ENCODE measurements at places on chromosomes 11 and 22.
A peak's percentile ranks its signal among the peaks of the same experiment; 100 is the strongest.

GRCh38 chr11:66878474-66878873 lies 21.6 kb downstream of the LRFN4 start:
- DNase-seq: no peak

GRCh38 chr11:104390651-104391050 lies 226.7 kb upstream of the PDGFD start:
- DNase-seq: no peak

DNA sequence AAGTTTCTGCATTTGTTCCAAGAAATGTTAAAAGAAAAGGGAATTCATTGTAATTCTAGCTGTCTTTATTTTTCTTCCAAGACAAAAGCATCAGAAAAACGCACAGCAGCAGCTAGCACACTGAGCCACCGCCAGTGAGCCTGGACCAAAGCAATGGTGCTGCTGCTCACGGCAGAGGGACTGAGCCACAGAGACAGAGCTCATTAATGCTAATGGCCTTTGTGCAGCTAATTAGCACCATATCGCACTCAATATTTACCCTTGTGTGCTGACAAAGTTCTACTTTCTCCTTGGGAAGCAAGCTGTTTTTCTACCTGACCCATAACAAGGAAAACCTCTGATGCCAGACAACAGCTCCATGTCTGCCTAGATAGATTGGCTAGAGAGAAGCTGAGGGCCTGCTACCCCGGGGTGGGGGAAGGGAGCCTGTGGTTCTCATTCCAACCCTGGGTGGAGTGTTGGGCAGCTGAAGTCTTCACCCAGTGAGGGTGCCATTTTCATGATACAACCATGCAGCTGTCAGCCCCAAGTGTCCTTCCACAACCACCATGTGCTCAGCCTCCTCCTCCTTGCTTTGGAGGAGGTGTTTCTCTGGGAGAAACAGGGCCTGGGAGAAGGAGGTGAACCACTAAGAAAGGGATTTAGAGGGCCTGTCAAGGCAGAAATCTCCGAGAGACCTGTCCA lies 131.1 kb upstream of the NCAM1 start:
- DNase-seq: no peak

DNA sequence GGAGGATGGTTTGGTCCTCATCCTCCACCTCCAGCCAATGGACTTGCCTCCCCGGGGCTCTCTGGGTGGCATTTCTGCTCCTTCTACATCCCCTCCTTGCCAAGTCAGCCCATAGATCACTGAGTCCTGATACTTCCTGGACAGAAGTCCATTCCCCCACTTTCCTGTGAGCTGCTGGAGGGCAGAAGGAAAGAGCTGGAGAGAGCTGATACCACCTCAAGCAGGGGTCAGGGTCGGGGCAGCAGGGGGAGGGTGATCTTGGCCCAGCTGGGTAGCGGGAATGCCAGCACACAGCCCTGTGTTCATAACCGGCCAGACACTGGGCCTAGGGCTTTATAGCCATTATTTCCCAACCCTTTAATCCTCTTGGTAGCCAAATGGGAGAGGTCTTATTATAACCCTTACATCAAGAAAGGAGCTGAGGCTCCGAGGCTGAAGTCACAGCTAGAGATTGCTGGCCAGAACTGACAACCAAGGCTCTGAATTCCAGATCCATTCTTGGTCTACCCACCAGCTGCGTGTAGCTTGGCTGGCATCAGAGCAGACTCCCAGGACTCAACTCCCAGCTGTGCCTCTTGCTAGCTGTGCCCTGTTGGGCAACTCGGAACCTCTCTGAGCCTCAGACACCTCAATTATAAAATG lies 39.9 kb downstream of the CD6 start:
- DNase-seq: no peak

GRCh38 chr22:17753401-17753989 lies 20.8 kb downstream of the BID start:
- DNase-seq: no peak

DNA sequence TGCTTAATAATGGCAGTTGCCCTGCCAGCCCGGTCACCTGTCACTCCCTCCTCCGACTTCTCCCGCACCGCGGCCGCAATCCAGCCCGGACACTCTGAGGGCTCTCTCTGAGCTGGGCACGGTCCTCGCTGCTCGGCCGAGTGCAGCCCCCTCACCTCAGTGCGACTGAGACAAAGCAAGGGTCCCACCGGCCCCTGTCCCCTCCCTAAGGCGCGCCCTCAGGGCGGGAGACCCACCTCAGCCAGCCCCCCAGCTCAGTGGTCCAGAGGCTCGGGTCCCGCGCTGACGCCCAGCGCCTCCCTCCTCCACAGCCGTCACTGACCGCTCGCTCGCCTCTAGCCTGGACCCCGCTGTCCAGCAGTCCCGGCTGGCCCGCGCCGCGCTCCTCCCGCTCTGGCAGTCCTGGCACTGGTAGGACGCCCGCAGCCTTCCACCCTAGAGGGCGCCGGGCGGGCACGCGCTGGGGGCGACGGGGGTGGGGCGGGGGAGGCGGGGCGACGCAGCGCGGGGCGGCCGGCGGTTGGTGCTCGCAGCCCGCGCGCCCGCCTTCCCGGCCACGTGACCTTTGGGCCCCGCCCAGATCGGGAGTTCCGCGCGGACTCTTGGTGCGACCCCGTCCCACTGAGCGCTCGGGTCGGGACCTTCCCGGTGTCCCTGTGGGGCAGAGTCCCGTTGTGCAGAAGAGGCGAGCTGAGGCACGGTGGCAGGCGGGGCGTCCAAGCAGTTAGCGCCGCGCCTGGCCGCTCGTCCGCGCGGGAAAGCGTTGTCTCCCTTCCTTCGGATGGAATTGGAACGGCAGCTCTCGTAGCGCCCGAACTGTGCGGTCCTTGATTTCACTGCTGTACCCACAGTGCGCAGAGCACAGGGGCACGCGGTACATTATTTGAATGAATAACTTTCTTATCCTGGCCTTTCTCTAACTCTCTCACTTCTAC lies 7.8 kb upstream of the L3MBTL2 start:
- peak; percentile 70 for DNase-seq

DNA sequence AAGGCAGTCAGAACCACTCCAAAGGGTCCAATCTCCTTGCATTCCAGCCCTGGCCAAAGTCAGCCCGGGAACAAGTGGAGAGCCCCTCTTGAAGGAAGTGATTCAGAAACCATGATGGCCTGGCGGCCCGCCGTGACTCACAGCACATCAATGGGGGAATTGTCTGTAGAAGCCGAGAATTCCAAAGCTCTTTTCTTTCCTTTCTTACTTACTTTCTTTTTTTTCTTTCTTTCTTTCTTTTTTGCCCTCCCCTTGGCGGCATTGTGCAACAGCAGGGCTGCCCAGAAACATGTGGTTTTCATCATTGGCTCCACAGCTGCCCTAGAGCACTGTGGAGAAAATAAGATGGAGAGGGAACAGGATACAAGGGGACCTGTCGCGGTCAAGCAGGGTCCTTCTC lies 140.2 kb upstream of the TIMP3 start:
- peak; percentile 16 for DNase-seq

GRCh38 chr11:6656936-6657335 lies 1.3 kb upstream of the DCHS1 start:
- no peak for DNase-seq

DNA sequence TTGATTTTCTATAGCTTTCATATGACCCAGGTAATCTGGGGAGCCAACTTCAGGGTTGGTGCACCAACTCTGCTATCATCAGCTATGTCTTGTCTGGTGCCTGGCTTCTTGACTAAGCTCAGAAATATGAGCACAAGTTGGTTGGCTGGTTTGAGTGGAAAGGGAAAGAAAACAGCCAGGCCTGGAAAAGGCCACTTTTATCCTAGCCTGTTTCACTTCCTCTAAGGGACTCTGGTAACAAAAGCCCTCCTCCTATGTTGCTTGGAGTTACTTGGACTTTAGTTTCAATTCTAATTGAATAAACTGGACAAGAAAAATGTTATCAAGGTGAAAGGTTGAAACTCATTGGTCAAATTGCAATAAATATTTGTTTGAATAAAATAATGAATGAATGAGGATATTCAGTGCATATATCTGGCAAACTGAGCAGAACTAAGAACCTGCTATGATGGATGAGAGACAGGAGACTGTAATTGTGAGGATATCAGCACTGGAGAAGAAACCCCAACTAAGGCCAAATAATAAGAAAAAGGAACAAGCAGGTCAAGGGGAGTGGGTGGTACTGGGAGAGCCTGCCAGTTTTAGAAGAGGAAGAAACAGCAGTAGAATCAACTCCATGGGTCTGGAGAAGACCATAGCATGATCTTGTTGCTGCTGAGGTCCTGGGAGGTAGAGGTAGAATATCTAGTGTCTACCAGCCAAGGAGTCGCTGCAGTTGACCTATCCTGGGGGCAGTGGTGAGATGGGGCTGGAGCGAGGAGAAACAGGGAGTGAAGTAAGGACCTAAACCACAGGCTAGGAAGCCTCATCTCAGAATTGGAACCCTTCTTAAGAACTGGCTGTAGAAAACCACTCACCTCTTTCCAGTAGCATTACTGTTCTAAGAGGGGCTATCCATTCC lies 8.2 kb downstream of the ROBO4 start:
- DNase-seq: no peak

DNA sequence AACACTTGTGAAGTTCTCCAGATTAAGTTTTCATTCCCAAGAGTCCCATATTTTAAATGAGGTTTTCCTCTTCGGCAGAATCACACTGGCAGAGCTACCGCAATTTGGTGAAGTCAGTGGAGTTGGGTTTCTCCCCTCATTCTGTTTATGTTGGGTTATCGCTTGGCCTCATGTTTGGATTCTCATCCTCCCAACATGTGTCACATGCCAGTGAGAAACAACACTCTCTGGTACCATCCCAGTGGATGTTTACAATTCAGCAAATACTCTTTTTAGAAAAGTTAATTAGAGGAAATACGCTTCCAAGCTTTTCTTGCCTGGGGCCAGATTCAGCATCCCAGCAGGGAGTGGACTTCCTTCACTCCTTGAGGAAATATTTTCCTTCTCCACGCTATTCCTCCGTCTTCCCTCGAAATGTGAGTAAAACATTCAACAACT lies 2.1 kb downstream of the PAMR1 start:
- DNase-seq: no peak

- no peak for DNase-seq
Measured at GRCh38 chr11:86874304-86875056, 74.1 kb downstream of the PRSS23 start.

DNA sequence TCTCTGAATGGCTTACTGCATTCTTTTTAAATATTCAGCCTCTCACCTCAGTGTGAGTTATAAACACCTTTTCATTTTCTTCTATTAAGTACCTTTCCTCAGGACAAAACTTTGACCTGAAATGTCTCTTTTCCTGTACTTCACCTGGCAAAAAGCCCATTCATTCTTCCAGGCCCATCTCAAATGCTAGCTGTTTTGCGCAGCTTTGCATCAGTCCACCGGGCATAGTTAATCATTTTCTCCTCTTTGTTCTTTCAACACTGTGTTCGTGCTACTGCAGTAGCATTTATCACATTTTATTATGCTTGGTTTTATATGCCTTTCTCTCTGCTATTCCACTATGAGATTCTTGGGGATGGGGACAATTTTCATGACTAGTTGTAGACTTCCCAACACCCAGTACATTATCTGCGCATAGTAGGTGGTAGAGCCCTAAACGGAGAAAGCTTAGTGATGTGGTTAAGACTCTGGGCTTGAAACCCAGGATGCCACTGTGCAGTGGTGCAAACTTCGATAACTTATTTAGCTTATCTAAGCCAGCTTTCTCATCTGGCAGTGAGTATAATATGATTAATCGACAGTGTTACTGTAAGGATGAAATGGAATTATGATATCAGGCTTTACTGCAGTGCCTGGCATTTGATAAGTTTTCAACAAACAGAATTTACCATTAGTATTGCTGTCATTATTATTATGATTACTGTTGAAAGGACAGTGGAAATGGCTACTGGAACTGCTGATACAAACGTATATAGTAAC lies 695.7 kb downstream of the NELL1 start:
- DNase-seq: no peak

DNA sequence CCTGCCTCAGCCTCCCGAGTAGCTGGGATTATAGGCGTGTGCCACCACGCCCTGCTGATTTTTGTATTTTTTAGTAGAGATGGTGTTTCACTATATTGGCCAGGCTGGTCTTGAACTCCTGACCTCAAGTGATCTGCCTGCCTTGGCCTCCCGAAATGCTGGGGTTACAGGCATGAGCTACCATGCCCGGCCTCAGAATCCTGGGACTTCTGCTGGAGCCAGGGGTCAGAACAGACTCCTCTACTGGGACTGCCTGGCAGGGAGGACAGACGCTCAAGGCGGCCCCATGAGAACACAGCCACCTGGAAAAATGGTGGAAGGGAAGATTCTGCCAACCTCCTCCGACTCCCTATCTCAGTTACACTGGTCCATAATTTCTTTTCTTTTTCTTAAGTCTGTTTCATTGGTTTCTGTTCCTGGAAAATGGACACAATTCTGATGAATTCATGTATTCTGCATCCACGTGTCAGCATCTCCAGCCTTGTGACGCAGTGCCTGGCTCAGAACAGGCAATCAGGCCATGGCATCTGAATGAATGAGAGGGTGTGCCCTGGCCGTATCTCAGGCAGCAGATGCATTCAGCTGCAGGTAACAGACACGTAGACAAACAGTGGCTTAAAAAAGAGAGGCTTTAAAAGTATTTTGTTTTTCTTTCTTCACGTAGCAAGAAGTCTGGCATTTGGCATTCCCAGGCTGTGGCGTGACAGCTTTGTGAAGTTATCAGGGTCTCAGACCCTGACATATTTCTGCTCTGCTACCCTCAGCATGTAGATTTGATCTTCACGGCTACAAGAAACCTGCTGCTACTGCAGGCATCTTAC lies 4.8 kb downstream of the SMIM38 start:
- DNase-seq: no peak

GRCh38 chr22:29275167-29275566 lies 7.1 kb downstream of the EWSR1 start:
- DNase-seq: no peak

DNA sequence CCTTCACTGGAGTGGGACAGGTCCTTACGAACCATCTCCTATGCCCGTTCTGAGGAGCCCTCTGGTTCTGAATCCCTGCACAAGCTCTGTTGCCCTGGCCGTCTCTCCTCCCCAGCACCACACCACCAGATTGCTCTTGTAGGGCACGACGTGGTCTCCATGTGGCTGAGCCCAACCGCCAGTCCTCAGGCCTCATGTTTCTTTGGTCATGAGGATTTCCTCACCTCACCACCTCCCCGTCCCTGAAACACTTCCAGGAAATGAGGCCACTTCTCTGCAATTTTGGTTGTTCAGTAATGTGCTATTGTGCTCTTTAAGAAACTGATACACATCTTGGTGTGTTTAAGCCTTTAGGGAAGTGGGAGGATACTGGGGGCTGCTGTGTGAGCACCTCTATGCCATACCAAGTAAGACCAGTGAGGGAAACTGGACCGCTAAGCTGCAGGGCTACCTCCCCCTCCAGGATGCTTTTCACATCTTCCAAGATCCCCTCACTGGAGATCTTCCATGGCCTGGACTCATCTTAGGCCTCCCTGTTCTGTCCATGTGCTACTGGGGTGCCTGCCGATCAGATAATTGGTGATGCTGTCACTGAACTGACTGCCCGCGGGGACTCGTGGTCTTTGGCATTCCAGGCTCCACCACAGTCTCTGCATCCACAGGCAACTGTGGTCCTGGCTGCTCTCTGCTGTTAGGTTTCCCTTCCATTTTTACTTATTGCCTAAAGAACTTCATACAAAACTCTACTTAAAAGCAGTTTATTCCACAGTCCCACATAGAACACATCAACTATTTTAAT lies 21.9 kb downstream of the DRICH1 start:
- DNase-seq: no peak

GRCh38 chr11:130783323-130783722 lies 133.0 kb downstream of the SNX19 start:
- no peak for DNase-seq

- DNase-seq: no peak
Measured at GRCh38 chr11:128244871-128245270, 342.5 kb downstream of the ETS1 start.

All from RWPE1 (cell line).